ENCODE measurements at places on chromosomes 7 and 10.

DNA sequence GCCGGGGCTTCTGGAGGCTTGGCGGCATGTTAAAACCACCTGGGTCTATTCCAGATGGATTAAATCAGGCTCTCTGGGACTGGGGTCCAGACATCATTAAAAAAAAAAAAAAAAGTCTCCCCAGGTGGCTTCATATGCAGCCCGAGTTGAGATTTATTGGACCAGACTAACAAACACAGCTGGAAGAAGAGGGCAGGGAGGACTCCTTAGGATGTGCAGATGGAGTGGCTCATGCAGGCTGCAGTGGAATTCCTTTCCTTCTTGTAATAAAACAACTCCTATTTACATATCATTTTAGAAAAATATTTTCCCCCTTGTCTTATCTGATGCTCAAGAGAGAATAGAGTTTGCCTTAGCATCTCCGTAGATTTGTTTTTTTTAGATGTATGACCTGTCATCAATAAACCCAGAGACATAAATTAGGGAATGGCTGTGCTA, 238.1 kb downstream of the CAMK1D start:
- DNase-seq = no peak

GRCh38 chr10:124693396-124693795, 50.8 kb downstream of the FAM53B start:
- DNase-seq = no peak

- DNase-seq = no peak
Observed at GRCh38 chr10:97053276-97053675, 132.5 kb downstream of the SLIT1 start.

GRCh38 chr7:39754326-39755120, 131.2 kb downstream of the RALA start:
- DNase-seq = peak; percentile 45

DNA sequence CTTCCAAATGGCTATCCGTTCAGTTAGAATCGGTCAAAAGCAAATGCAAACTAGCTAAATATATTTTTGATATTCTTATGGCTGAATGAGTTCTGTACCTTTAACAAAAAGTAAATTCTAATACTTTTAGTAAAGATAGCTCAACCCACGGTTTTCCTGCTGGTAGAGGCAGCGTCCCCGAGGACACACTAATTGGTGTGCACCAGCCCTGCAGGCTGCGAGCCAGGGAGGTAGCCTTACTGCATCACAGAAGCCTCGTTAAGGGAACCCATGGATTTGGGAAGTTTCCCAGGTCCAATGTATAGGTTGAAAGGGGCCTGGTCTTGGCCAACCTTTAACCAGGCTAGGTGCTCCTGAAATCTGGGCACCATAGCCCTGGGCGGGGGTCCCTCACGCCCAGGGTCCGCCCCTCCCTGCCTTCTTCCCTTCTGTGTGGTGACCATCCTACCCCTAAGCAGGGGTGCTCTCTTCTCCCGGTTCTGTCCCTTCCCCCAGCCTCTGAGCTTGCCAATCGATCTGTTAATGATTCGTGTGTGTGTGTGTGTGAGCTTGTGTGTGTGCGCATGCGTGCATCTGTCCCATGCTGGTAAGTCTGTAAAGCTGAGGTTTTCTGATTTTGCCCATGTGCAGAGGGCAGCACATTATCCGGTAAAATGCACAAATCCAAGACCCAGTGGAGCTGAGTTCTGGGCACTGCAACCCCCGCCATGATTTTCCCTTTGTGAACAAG, 191.7 kb downstream of the TCERG1L start:
- no peak for DNase-seq

- no peak for DNase-seq
Observed at GRCh38 chr10:3046210-3046779, 21.1 kb upstream of the PFKP start.

- no peak for DNase-seq
Observed at GRCh38 chr10:3261921-3262320, 89.3 kb upstream of the PITRM1 start.

DNA sequence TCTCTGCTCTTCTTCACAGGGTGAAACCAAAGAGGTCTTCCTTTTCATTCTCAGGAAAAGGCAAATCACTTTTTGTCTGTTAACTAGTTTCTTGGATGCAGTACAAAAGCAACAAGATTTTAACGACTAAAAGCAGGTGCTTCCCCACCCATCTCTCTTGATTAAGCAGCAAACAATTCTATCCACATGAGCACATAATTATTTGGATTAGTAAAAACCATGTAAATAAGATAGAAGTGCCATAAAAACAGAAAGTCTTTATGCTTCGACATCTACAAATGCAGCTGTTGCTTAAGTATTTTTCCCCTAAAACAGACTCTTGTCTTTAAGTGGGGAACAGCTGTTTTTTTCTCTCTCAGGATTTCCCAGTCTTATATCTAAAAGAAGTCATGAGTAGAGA, 37.4 kb downstream of the USP54 start:
- no peak for DNase-seq
